ENCODE measurements at places on chromosomes 12 and 14.

DNA sequence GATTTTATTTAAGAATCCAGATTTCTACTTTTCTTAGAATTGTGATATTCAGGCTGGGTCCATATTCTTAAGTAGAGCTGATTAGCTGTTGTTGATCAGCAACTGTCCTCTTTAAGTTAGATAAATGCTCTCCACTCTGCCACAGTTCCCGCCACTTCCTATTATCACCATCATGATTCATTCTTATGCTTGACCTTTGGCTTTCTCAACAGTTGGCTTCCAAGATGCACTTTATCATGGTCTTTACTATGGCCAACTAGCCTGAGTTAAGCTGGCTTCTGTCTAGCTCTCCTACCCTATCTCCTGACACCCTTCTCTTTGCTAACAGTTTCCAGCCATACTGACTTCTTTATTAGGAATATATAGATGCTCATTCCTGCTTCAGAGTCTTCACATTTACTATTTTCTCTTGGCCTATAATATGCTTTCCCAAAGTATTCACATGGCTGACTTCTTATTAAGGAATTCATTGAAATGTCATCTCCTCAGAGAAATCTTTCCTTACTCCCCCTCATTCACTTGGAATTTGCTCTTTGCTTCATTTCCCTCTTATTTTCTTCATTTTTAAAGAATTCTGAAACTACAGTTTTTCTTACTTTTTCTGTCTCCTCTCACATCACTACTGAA lies 149.0 kb upstream of the IGF1 start:
- DNase-seq: no peak

DNA sequence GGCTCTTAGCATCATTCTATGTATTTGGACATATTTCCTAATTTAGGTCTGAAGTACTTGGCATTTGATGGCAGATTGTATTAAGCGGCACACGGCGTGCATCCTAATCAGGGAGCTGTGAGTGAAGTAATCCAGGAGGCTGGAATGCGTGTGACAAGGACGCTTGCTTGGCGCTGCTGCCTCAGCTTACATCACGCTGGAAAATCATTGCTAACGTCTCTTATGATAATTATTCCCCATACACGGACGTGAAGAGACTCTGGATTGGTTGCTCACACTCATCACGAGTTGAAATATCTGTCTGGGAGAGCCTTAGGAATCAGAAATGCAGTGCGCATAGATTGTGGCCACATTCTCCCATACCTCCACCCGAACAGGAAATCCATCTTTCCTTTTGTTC lies 85.3 kb downstream of the FBXW8 start:
- DNase-seq: no peak

- DNase-seq: no peak
Observed at GRCh38 chr12:78036874-78037273, 206.2 kb downstream of the NAV3 start.

- no peak for DNase-seq
Observed at GRCh38 chr14:77657280-77657679, 40.8 kb upstream of the SPTLC2 start.

DNA sequence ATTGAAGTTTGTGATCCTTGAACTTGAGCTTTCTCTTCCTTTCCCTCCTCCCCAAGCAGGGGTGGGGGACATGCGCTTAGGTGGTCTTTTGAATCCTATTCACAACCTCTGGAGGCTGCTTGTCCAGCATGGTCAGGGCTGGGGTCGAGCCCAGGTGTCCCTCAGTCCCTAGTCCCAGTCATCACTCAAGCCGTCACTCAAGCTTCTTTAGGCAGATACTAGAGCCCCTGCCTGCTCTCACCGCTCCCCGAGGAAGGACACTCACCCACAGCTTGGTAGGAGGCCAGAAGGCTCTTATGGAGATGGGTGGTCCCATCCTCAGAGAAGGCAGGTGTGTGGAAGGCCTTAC lies 532 bp upstream of the C1RL start:
- no peak for DNase-seq

DNA sequence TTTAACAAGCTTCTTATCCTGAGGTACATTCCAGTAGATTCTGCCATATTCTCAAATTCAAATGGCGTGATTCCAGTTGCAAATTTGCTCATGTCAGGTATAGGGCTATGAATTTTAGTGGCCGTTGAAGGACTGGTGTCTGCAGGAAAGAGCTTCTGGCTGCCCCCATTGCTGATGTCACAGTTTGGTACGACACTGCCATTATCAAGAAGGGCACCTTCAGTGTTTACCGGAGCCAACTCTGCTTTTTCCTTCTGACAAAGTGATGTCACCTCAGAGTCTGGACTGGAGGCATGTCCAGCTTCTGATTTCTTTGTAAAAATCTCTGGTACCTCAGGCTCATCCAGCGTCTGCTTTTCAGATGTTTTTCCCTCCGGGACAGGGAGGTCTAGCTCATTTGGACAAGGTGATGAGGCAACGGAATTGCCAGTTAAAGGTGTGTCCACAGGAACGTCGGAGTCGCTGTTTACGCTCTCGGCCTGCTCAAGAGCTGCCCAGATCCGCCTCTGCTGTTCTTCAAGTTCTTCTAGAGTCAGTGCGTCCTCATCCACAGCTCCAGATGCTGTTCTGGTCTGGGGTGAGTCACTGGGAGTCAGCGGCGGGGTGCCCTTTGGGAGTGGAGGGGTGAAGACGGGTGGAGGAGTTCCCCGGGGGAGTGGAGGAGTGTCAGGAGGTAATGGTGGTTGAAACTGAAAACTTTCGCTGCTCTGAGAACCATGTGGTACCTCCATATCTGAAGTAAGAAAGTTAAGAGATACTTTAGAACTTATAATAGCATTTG lies 27.0 kb downstream of the ZCCHC8 start:
- peak; percentile 19 for DNase-seq

- no peak for DNase-seq
Observed at GRCh38 chr14:101351769-101352168, 209.5 kb upstream of the DIO3 start.

DNA sequence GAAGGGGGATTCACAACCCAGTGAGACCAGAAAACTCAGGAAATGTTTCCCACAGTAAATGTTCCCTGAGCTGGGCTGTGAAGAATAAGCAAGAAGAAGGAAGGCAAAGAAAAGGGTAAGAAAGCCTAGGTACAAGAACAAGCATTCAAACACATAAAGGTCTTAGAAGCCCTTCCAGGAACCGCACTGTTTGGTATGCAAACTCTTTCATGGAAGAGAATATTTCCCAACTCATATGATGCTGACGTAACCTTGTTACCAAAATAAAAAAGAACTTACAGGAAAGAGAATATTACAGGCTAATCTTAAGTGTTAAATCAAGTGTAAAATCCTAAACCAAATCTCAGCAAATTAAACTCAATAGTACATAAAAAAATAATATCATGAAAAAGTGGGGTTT lies 23.6 kb downstream of the MED6 start:
- no peak for DNase-seq

DNA sequence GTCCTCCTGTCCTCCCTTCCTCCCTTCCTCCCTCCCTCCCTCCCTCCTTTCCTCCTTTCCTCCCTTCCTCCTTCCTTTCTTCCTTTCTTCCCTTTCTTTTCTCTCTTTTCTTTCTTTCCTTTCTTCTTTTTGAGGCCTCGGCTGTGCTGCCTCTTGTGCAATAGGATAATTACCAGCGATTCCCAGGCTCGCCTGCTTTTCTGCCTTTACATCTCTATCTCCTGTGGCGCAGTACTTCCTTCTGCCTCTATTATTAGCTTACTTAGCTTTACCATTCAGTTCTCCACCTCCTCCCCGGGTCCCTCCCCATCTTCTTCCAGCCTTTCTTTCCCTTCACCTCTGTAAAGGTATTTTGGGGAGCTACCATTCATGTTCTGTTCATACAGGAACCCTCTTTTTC lies 19.9 kb downstream of the ETV6 start:
- DNase-seq: no peak

DNA sequence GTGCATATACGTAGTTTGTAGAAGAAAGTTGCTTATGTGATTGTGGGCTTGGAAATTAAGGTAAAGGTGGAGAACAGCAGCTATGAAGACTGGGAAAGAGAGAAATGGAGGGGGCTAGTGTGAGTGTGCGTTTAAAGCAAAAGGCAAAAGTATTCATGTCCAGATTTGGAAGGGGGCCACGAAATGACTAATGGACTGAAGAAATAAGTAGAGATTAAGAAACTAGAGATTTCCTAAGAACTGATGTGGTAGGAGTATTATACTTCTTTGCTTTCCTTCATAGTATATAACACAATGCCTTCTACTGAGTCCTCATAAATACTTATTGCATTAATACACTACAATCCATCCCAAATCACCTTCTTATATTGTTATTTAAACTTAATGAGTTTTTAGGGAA lies 298.6 kb upstream of the NOVA1 start:
- DNase-seq: no peak

DNA sequence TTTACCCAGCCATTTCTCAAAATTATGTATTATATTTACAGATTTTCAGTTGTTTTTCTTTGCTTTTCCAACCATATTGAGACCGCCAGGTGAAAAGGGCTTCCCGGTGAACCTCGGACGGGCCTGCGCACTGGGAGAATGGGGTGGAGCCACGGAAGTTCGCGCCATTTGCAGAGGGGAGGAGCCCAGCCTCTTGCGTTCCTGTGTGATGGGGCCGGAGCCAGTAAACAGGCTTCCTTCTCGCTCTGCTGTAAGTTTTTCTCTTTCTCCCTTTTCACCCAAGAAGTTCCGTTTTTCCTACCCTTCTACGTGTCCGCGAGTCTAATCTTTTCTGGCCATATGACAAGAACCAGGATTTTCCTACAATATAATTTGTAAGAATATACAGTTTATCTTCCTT lies 1108.8 kb upstream of the SEL1L start:
- no peak for DNase-seq

DNA sequence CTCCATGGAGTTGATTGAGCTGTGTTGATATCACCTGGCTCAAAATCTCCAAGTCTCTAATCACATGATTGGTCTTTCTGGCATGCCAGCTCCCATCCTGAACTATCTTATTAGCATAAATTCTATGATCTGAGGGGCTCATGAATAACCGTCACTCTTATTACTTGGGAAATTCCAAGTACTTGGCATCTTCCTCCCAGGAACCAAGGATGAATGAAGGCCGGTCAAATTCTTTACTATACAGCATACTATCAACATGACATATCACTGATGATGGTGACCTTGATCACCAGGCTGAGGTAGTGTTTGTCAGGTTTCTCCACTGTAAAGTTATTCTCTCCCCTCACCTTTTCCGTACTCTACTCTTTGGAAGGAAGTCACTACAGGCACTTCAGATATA lies 16.4 kb upstream of the NUBPL start:
- DNase-seq: no peak

DNA sequence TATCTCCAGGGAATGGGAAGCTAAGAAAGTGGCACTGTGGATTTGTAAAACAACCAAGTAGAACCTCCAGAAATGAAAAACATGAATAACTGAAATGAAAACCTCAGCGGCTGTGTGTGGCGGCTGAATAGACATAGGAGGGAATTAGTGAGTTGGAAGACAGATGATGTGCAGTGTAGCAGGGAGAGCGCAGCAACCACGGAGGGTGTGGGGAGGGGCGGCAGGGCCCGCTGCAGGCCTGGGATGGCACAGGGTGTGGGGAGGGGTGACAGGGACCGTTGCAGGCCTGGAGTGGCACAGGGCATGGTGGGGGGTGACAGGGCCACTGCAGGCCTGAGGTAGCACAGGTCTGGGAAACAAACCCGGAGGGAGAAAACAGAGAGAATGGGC lies 51.1 kb downstream of the BEGAIN start:
- no peak for DNase-seq

DNA sequence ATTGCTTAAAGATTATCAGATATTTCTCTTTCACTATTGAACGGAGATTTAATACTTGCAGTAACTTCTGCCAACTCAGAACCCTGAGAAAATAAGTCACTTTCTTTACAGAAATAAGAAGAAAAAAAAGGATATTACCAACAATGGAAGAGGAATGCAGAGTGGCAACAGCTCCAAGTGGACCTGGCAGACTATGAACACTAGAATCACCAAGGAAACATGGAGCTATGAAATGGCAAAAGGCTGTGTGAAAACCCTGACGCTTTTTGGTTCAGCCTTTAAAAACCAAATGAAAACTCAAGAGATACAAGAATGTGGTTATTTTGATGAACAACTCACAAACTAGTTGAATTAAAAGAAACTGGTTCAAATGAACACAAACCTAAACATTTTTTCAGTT lies 17.7 kb downstream of the DTD2 start:
- no peak for DNase-seq

DNA sequence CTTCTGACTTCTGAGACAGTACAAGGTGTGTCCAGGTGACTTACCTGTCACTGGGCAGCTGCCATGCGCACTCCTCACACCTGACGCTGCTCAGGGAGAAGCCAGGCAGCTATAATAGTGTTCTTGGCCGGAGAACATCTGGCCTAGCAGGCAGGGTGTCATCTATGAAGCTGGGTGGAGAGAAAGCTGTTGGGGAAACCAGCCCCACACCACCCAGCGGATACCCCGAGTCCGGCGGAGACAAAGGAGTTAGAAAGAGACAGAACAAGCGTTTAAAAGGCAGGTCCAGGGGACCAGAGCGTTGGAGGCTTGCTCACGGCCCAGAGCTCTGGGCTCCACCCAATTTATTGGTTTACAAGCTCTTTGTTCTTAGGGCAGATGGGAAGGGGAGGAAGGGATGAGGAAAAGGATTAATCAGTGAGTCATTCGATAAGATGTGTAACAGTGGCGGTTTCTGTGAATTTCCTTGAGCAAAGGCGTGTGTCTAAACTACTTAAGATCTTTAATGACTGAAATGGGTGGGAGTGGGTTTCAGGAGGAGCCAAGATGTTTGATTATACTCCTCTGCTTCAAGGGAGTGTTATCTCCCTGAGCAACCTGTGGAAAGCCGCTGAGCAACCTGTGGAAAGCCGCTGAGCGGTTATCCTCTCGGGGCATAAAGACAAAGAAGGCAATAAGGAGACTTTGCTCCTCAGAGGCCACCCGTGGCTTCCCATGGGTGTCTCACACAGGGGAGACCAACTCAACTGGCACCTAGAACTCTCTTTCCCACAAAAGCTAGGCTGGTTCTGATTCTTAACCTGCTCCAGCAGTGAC lies at the start of gene GALNT8:
TSS of gene GALNT8 (plus strand) at position 580 of the 816 bp plus-strand sequence. CDS start 278 bp downstream, outside the sequence.
- DNase-seq: no peak

DNA sequence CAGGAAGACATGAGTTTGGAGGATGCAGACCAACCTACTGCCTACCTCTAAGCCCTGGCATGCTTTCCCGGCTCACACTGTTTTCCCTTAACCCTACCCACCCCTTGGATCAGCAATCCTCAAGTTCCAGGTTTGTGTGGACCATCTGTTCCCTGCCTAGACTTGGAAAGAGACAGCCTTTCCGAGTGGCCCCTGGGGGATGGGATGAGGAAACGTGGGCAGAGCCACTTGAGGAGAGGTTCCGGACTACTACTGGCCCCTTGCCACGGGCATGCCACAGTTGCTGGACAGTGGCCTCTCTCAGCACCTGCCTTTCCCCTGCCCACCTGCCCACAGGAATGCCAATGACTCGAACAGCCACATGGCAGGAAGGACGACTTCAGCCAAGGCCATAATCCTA lies 135.9 kb downstream of the SLC15A4 start:
- DNase-seq: no peak

GRCh38 chr12:18595412-18595811 lies 142.4 kb downstream of the PLCZ1 start:
- no peak for DNase-seq

DNA sequence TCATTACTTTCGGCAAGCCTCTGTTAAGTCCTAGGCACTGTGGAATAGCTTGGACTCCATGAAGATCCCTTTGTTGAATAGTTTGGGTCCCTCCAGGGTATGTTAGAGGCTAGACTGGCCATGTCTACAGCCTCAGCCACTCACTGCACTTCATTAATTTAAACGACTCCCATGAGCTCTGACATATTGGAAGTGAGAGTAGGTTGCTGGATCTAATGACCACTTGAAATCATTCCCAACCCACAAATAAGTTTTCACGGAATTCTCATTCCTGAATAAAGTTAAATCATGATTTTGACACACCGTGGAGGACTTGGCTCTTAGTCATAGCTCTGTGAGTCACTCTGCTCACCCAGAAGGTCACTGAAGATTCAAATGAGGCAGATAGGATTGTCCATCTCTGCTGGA lies 21.4 kb upstream of the APPL2 start:
- DNase-seq: peak; percentile 39

Data from hepatic stellate cell (primary cell).